ENCODE measurements at places on chromosomes 12 and 14.

DNA sequence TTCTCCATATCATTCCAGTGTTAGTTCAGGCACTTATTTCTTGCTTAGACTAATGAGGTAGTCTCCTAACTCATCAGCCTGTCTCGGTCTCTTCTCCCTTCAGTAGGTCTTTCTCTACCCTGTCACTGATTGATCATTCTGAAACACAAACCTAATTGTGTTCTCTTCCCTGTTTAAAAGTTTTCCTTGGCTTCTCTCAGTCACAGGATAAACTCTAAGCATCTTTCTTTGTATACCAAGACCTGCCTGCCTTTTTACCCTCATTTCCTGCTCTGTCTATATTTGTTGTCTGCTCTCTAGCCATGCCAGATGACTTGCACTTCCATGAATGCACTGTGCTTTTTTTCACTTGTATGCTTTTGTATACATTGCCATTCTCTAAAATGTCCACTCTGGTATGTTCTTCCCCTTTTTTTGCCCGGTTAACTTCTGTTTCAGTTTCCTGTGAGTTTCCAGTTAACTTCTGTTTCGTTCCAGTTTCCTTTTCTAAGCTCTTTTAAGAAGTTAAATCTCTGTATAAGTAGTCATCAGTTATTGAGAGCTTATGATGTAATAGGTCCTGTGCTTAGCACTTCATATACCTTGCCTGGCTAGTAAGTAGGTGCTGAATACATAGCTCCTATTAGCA, 12.8 kb downstream of the DIP2B start:
- no peak for DNase-seq

DNA sequence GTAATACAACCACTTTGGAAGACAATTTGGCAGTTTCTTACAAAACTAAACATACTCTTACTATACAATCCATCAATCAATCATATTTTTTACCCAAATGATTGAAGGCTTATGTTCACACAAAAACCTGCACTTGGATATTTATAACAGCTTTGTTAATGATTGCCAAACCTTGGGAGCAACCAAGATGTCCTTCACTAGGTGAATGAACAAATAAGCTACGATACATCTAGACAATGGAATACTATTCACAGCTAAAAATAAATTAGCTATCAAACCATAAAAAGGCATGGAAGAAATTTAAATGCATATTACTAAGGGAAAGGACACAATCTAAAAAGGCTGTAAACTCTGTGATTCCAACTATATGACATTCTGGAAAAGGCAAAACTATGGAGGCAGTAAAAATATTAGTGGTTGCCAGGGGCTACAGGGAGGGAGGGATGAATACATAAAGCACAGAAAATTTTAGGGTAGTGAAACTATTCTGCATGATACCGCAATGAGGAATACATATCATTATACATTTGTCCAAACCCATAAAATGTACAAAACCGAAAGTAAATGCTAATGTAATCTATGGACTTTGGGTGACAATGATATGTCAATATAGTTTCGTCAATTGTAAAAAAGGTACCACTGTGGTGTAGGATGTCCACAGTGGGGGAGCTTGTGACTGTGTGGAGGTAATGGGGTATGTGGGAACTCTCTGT, 70.5 kb downstream of the GPR65 start:
- no peak for DNase-seq

DNA sequence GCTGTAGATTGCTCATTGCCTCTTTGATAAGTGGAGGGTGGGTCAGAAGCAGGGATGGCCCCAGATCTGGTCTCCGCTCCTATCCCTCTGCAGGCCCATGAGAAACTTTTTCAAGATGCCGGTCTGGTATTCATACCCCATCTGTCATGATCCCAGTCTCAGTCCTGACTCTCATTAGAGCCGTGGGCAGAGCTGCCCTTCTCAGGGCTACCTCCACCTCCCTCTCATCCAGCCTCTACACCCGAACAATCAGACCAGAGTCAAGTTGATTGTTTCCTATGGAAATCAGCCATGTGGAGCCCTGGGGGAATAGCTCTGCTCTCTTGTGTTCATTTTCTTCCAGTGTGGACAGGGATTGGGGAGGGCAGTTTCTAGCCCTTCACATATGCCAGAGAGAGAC, 45.8 kb downstream of the NEUROD4 start:
- DNase-seq, result no peak

DNA sequence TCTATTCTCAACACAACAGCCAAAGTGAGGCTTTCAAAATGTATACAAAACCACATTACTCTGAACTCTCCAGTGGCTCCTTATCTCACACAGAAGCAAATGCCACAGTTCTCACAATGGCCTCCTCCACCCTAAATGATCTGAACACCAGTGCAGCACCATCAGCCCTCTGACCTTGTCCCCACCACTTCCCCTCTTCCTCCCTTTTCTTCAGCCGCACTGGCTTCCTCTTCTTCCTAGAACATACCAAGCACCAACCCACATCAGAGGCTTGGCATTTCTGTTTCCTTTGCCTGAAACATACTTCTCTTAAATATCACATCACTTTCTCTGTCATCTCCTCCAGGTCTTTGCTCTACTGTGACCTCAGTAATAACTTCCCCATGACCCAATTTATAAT, 66.3 kb downstream of the GPR135 start:
- no peak for DNase-seq

DNA sequence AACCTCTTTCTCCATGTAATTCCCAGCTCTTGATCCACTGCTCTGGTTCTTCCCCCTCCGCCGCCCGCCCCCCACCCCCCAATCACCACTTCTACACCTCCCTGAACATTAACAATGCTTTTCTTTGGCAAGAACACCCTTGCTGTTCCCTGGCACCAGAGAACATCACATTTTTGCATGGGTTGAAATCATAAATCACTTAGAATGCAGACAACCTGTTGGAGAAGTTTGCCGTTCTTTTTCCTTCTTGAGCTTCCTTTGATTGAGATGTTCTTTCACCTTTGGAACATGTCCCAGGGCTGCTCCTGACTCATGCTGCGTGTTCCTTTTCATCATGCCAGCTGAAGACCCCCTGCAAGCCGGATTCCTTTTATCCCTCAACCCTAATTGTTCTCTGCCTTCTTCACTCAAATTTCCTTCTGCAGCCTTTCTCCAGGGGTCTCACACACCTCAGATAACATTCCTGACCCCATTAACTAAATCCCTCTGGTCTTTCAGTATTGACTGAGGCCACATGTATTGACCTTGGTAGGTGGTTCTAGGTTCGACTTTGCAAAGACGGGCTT, 294.1 kb upstream of the TMPO start:
- no peak for DNase-seq

DNA sequence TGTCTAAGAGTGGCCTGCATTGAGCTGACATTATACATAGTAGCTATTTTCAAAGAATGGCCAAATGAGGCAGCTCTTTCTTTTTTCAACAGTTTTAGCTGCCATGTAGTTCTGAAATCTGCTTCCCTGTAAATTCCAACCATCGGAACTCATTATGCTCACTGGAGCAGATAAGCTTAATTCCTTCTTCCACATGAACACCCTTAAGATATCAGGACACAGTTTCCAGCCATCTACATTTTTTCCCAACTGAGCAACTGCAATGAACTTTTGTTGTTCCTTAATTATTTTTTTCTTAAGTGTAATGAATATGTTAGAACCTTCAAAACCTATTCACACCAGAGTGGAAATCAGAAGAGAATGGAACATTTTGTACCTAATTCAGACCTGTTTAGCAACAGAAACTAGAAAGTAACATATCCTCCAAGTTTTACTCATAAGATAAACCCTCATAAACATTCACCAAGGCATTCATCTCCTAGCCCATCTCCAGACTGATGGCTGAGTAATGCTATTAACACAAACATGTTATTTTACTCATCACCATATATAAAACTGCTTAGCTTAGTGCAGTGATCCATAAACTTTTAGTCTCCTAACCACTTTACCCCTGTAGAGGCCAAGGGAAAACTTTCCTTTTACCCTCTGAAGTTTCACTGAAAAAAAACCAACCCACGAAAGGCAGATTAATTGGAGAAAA, 296.1 kb upstream of the SYT1 start:
- peak; percentile 26 for DNase-seq

GRCh38 chr12:1966561-1967226, 37.6 kb downstream of the DCP1B start:
- DNase-seq, result no peak

- peak; percentile 88 for DNase-seq
Measured at GRCh38 chr12:43758728-43759563, at the start of the genes IRAK4 and PUS7L. Gene IRAK4, plus strand, starts transcription at chr12:43758951. Its CDS starts 9,161 bp downstream, at chr12:43768112. Gene PUS7L, minus strand, starts transcription at chr12:43758790. Its CDS starts 3,545 bp downstream, at chr12:43755245.

DNA sequence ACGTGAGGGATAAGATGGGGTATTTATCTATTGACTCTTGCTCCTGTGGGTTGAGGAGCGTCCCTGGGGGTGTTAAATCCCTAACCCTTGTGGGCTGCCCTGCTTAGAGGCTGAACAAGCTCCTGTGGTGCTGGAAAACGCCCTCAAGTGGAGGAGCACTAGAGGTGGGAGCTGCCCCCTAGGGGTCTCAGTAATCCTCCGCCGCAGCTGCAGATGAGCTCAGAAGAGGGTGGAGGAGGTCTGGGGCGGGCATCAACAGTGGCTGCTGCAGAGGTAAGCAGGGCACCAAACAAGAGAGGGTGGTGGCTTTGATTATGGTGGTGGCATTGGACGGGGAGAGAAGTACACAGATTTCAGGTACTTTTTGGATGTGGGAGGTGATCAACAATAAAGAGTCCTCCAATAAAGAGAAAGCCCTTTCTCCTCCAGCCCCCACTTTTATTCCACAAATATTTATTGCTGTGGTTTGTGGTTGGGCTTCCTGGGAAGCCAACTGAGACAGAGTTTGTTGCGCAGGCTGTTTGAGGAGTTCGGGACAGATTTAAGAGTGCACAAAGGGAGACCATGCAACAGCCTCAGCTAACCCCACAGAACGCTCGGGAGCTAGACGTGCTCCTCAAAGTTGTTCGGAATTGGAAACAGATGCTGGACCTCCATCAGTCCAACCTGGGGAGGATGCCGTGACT, 179.9 kb downstream of the ADCK1 start:
- DNase-seq, result peak; percentile 4

- no peak for DNase-seq
Measured at GRCh38 chr14:103523575-103523954, 935 bp upstream of the CKB start.

- DNase-seq, result no peak
Measured at GRCh38 chr12:112892856-112893255, 13.9 kb upstream of the OAS1 start.

GRCh38 chr12:130712346-130713065, 3.6 kb downstream of the RIMBP2 start:
- no peak for DNase-seq

DNA sequence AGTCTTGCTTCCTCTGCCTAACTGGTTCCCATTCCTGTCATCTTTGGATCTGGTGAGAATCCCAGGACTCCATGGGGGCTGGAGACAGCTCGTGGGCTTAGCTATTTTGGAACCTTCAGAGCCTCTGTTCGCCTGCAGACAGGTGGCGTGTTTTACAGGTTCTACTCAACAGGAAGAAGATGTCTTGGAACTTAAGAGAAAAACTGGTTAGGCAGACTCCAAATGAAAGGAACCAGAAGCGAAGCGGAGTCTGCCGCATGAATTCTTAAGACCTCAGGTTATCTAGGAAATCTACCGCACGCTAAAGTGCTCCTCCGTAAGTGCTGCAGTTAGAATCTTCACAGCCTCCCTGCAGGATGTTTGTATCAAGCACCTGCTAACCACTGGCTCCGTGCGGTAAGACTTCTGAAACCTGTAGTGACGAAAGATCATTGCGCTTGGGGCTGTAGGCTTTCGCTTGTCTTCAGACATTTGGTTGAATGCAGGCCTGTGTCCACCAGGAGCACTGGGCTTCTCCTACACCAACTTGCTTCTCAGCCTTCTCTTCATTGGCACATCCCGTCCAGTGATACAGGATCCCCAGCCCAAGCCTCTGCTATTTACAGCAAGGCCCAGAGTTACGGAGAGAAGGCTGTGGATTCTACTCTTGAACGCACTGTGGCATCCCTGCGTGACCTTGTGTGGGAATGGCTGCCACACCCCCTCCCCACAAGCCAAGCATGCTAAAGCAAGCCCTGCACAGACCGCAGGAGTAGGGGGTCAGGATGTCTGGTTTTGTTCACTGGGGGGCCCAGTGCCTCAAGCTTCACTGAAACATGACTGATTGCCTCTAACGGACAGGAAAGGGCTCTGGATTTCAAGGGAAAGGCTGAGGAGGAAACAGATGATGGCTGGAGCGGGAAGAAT, 35.0 kb downstream of the ACADS start:
- DNase-seq, result no peak

DNA sequence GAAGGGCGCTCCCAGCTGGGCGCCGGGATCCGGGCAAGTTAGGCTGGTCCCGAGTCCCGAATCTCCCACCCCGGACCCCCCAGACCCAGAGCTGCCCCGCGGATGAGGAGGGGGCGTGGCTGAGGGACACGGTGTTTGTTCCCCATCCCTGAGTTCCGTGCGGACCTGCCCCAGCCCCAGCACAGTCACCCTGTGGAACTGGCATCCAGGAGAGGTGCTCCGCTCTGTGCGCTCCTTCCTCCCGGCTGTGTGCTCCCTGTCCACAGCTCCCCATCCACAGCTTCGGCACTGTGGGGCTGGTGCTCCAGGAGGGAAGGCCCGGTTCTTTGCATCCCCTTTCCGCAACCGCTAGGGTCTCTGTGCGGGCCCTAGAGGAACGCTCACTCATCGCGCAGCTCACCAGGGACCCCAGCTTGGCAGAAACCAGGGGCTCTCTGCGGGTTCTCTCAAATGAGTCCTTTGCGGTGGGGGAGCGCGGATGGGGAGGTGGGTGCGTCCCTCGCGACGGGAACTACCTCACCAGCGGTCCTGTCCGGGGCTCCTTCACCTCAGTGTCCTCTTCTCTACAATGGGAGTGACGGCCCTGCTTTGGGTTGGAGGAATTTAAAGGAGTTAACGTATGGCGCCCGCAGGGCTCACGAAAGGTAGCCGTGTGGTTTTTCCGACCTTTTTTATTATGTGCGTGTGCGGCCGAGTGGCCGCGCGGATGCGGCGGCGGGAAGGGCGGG, 845 bp downstream of the TMEM132C start:
- DNase-seq, result no peak

GRCh38 chr12:13454991-13455777, 258.7 kb downstream of the EMP1 start:
- DNase-seq, result no peak

DNA sequence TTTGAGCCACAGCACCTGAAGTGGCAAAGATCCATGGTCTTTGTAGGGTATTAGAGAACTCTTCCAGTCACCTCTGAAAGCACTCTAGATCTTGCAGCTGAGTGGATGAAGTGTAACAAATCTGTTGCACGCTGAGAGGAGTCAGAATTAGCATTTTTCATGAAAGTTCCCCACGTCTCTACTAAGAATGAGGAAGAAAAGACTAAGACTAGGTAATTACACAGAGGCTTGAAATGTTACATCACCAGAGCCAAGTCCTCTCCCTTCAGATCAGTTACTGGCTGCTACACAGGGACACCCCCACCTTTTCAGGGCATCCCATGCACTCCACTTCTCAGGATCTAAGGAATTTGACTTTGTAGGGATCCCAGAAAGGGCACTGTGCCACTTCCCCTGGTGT, 98.6 kb upstream of the FKBP4 start:
- DNase-seq, result no peak

All from RCC 7860 (cell line).